Activated T-helper 17 cell treated with anti-CD3 and anti-CD28 coated beads, Interleukin-2, amount 50 U/mL, for 72 hours (primary cell): ENCODE measurements at places on chromosomes 5 and 9. TPM values are rescaled to one million over a fixed set of nuclear protein-coding genes. Genes with fewer than 3 reads are reported as not detected.

Gene FOXD1
- total RNA-seq: not detected

Gene TTF1
- total RNA-seq: 27.0 TPM

GRCh38 chr5:168434746-168435321, 51.4 kb upstream of the RARS1 start:
- ATAC-seq: peak; percentile 60

- ATAC-seq: no peak
Measured at GRCh38 chr5:157113002-157113401, 4.2 kb upstream of the HAVCR2 start.

GRCh38 chr9:89842267-89842768, 237.5 kb downstream of the GADD45G start:
- ATAC-seq: no peak

GRCh38 chr5:84680908-84681307, 296.2 kb upstream of the EDIL3 start:
- ATAC-seq: no peak

- no peak for ATAC-seq
Measured at GRCh38 chr5:178117923-178118701, 4.8 kb downstream of the N4BP3 start.
